ENCODE measurements at places on chromosomes 1 and 21. TPM values are rescaled to one million over a fixed set of nuclear protein-coding genes. Genes with fewer than 3 reads are reported as not detected.
A peak's percentile ranks its signal among the peaks of the same experiment; 100 is the strongest.

Gene HSPA13
- 41.4 TPM for total RNA-seq

Gene LCE1B
- not detected for total RNA-seq

Gene TMPRSS2
- not detected for total RNA-seq

Gene SPATA45
- not detected for total RNA-seq

Gene LPAR3
- total RNA-seq = 1.1 TPM

Gene SLC66A1
- 2.7 TPM for total RNA-seq

Gene AK2
- total RNA-seq = 311 TPM

DNA sequence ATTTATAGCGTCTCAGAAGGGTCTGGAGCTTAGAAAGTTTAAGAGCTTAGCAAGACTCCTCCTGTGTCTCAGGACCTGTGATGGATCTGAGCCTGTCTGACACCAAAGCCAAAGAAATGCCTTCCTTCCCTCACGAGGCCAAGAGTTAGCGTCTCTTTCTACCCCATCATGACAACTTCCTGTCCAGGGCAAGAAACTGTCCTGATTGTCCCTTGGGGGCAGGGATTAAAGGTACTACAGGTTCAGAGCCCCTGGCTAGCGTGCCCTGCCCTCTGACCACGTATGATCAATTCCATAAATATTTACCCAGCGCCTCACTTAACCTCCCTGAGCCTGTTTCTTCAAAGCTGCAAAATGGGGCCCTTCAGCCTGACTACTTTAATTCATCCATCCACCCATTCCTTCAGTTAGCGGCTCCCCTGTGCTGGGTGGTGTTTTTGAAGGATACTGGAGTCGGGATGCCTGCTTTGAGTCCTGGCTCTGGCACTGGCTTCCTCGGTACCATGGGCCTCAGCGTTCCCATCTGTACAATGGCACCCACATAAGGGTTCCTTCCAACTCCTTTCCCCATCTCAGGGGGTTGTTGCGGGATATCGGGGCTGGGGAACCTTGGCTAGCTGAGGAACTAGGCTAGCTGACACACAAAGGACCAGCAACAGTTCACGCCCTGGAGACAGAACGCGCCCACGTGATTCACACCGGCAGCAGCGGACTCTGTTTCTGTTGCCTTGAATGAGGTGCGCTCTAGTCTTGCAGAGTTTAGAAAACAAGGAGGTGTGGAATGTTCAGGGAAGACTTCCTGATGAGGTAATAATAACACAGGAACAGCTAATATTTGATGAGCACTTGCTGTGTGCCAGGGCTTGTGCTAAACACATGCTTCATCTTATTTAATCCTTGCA, 23.0 kb upstream of the EPHA2 start:
- DNase-seq = no peak

- DNase-seq = no peak
These were observed 51.1 kb downstream of the IGSF21 start for GRCh38 chr1:18158714-18159113.

- DNase-seq = no peak
These were observed 3.4 kb downstream of the PRKAA2 start for GRCh38 chr1:56648546-56648945.

GRCh38 chr21:16912075-16912474, 600.8 kb upstream of the CXADR start:
- no peak for DNase-seq

DNA sequence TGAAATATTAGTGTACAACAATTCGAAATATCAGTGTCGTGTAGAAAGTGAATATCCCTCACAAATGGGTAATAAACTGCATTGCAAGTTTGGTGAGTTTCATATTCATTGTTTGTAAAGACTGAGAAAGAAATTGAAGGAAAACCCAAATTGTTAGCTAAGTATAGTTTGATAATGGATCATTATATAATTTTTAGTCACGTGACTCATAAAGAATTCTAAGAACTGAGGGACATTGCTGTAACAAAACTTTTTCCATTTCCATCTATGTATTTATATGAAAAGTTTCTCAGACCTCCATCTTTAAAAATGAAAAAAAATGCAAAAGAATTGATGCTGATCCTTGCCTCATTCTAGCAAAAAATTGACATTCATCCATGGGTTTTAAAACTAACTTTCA, 36.0 kb upstream of the SGIP1 start:
- no peak for DNase-seq

DNA sequence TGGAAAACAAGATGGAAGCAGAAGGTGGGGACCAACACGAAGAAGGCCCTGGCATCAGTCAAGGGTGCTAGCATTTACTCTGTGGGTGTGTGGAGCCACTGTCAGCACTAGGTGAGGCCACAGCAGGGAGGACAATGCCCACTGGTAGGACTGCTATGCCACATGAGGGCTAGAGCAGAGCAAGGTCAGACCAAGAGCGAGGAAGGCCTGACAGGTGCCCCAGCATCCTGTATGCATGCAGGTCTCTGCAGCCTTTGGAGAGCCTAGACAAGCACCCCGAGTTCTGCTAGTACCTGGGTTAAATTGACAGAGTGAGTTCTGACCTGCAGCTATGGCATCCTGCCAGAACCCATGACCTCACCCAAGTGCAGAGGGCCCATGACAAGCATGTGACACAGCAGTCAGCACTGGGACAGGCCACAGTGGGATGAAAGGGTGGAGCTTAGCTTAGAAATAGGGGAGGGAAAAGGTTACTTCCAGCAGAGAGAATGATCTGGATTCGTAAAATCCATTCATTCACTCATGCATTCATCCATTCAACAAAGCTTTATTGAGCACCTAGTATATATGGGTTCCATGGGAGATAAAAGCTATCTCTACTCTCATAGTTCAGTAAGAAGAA, 9.0 kb upstream of the CSF1 start:
- peak; percentile 33 for DNase-seq

DNA sequence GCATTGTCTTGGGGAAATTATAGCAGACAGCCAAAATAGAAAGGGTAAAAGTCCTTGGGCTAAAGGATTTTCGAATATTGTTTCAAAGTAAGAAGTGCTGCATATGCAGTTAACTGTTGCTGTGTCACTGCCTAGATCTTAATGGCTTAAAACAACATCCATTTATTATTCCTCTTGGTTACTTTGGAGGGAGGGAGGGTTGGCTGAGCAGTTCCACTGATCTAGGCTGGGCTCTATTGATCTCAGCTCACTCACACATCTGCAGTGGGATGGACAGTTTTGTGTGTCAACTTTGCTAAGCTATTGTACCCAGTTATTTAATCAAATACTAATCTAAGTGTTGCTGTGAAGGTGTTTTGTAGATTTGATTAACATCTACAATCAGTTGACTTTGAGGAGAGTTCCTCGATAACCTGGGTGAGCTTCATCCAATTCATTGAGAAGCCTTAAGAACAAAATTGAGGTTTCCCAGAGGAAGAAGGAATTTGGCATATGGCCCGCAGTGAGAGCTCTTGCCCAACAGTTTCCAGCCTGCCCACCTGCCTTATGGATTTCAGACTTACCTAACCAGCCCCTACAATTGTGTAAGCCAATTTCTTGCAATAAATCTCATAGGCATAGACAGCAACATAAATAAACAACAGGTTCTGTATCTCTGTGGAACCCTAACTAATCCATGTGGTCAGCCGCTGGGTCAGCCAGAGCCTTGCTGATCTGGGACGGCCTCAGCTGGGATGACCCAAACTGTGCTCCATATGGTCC, 187.3 kb downstream of the AK5 start:
- DNase-seq = no peak

DNA sequence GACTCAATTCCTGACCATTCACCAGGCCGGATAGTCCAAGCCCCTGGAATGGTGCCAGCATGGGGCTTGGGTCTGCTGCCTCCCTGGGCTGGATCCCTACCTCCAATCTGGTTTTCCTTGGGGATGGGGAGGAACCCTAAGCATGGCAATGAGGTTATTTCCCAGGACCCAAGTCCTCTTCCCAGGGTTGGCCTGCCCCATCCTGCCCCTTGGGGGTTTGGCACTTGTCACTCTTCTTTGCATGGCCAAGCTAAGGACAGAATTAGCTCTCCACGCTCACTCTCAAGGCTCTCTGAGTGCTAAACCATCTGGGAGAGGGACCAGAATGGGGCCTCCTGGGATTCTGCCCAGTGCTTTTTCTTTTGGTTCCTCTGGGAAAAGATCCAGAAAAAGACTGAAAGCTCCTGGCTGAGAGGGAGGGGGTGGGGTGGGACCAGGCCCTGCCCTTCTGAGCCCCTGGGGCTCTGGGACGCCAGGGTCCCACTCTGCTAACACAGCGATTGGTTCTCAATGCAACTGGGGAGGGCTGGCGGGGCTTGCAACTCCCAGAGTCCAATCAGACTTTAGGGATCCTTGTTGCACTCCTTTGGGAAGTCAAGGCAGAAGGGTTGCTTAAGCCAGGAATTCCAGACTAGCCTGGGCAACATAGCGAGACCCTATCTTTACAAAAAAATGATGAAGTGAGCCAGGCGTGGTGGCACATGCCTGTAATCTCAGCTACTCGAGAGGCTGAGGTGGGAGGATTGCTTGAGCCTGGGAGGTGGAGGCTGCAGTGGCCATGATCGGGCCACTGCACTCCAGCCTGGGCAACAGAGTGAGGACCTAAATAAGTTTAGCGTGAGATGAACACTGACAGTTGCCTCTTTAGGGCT, 52.7 kb downstream of the DHRS3 start:
- DNase-seq = no peak

DNA sequence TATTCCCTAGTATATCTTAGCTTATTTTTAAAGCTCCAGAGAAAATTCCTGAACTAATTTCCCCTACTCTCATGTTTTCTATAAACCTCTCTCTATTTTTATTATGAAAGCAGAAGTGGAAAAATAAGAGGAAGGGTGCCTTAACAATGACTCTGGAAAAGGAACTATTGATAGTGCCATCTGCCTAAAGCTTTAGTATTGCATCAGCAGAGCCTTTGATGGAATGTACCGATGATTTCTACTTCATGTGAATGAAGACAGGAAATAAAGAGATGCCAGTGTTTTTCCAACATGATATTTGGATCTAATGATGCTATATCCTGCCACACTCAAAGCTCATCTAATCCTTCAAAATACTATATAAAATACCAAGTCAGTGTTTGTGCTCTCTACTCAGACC, 35.1 kb downstream of the TNFSF18 start:
- no peak for DNase-seq

- no peak for DNase-seq
These were observed 26.9 kb downstream of the WDR26 start for GRCh38 chr1:224407571-224408293.

- no peak for DNase-seq
These were observed 17.2 kb downstream of the GPR3 start for GRCh38 chr1:27409669-27410068.

DNA sequence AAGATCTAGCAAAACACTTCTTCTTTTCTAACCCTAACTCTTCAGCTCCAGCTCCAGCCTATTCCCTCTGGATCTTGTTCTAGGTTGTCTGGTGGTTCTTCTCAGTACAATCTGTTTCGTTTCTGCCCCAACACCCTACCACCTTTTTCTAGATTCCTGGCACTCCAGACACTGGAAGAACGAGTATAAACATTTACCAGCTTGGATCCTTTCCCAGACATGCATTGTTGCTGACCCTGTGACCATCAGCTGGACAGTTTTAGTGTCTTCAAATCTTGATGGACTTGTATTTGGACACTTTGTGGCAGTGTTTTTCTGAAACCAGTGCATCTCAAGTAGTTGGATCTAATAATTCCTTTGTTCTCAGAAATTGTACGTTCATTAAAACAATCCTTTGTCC, 30.6 kb upstream of the CACNA1E start:
- DNase-seq = no peak

DNA sequence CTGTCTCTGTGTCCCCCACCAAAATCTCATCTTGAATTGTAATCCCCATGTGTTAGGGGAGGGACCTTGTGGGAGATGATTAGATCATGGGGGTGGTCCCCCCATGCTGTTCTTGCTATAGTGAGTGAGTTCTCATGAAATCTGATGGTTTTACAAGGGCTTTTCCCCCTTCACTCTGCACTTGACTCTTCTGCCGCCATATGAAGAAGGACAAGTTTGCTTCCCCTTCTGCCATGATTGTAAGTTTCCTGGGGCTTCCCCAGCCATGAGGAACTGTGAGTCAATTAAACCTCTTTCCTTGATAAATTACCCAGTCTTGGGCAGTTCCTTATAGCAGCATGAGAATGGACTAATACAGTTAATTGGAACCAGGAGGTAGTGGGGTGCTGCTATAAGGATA, 137.1 kb upstream of the RAB4A start:
- DNase-seq = no peak

DNA sequence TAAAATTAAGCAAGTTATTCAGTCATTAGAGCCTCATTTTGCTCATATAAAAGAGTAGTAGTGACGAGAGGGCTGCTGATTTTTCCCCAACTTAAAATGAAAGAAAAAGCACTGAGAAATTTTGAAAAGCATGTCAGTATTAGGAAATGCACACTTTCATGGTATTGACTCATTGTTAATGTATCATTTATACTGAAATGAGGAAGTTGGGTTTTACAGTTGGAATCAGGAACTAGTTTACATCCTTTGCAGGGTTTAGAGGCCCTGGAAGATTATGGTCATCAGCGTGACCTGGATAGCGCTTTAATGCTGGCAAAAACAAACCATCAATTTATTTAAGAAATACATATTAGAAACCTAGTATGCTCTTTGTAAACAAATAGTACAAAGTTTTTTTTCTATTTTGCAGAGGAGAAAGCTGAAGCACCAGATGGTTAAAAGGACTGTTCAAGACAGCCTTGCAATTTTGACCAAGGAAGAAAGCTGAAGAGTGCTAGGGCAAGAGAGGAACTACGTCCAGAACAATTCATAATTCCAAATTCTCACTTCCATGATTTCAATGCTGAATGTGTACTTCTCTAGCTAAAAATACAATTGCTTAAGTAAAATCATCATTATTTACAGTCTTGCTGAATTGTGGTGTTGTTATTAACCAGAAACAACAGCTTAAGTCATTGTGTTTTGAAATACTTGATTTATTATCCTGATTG, 94.8 kb upstream of the SGIP1 start:
- DNase-seq = no peak

- no peak for DNase-seq
These were observed 212.3 kb upstream of the GREM2 start for GRCh38 chr1:240824238-240824637.

GRCh38 chr1:109204484-109204883, 9.2 kb upstream of the SARS1 start:
- DNase-seq = no peak

DNA sequence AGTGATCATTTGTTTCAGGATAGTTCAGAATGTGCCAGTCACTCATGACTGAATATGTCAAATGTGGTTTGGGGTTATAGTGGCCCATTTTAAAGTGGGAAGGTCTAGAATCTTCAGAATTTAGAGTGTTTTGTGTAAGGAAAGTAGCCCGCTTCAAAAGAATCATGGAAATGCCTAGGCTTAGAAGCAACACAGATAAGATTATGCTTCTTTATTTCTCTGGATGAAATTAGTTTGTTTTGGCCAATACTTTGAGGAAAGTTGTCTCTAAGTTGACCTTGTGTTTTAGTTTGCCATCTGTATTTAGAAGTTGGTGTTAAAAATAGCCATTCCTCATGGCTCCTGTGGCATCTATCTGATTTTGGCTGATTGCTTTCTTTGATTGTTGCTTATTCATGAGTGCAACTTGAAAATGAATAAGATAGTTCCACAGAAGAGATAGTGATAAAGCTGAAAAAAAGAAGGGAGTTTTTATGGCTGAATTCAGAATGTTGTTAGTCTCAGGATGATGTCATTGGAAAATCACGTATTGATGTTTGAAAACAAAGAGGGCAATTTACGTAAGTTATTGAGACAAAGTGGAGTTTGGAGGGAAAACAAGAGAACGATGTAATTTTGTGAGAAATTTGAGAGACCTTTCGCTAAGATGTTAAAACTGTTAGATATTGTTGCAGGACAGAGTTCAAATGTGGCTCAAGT, 71.9 kb downstream of the PLA2G4A start:
- no peak for DNase-seq
